ENCODE measurements at places on chromosomes 11 and 22. TPM values are rescaled to one million over a fixed set of nuclear protein-coding genes. Genes with fewer than 3 reads are reported as not detected.

DNA sequence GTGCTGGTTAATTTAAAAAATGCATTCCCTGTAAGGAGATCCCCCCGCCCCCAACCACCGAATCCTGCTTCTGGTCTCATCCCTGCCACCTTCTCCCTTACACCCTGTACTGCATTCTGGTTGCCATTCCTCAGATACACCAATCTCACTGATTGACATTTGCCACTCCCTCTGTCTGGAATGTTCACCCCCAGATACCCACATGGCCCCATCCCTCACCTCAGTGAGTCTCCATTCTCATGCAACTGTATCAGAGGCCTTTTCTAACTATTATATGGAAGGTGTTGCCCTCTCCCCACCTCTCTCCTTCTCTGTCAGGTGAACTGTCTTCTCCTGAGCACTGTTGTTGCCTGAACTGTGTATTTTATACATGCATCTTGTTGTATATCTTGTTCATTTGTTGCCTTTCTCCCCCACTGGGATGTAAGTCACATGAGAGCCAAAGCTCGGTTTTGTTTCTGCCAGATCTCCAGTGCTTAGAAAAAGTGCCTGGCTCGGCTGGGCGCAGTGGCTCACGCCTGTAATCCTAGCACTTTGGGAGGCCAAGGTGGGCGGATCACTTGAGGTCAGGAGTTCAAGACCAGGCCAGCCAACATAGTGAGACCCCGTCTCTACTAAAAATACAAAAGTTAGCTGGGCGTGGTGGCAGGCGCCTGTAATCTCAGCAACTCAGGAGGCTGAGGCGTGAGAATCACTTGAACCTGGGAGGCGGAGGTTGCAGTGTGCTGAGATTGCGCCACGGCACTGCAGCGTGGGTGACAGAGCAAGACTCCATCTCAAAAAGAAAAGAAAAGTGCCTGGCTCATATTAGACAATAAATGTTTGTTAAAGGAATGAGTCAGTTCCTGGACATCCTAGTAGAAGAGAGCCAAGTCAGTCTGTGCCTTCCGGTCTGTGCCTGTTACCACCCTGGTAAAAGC lies 61.0 kb downstream of the TNRC6B start:
- no peak for DNase-seq

- no peak for DNase-seq
Measured at GRCh38 chr11:13339195-13340153, 61.9 kb downstream of the BMAL1 start.

GRCh38 chr22:44412136-44412731 lies 85.8 kb downstream of the RTL6 start:
- no peak for DNase-seq

- DNase-seq: no peak
Measured at GRCh38 chr22:47655930-47656329, 893.5 kb downstream of the TBC1D22A start.

DNA sequence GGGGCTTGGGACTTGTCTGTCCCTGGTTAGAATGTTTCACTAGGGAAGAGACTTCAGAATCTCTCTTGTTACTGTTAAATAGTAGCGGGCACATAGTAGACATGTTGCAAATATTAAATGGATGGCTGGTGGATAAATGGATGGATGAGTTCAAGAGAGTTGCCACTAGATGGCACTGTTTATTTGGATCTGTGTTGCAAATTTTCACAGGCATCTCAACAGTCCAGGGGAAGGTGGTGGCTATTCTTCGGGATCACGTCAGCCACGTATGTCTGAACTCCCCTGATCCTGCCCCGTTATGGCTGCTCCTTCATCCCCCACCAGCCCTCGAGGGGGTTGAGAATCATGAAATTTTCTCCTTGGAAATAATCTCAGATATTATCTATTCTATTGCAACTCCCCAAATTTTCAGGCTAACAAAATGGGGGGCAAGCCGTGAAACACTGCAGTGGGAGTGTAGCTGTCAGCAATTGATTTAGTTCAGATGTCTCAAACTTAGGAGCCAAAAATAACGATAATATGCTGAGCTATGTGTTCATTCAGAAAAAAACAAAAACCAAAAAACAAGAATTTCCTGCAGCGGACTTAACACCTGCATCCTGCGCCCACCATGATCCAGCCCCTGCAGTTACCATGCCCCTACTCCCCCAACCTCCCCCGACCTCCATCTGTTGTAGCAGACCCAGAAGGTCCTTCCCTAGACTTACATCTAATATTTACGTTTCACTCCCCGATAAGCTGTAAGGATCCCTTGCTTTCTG lies 29.1 kb upstream of the BIRC3 start:
- no peak for DNase-seq

GRCh38 chr22:50676180-50676636 lies 3.6 kb downstream of the SHANK3 start:
- DNase-seq: no peak

DNA sequence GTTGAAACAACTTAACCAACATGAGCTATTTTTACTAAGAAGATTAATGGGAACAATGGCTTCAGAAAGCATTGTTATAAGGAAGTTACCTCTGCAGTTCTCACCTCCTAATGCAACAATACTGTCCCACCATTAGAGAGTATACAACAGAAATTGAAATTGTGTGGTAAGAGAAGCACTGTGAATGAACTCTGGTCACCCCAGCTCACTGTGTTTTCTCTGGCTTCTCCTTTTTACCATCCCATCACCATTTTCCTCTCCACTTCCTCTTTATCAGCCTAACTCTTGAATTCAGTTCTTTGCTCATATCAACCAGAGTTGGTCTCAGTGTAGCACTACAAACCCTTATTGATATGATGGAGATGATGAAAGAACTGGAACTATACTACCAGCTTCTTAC lies 138.0 kb upstream of the POU2AF2 start:
- no peak for DNase-seq

GRCh38 chr11:35419184-35419829 lies at the start of gene SLC1A2:
TSS of gene SLC1A2 (minus strand) at chr11:35419558. CDS start at chr11:35418966, 592 bp downstream.
- no peak for DNase-seq

Gene MB
- not detected for total RNA-seq
